ENCODE measurements at places on chromosomes 3 and 15. TPM values are rescaled to one million over a fixed set of nuclear protein-coding genes. Genes with fewer than 3 reads are reported as not detected.

Gene SLC24A5
- not detected for polyA plus RNA-seq

Gene HCLS1
- 0.53 TPM for polyA plus RNA-seq

- DNase-seq = no peak
Observed at GRCh38 chr3:64055076-64055475, 31.8 kb upstream of the PSMD6 start.

- DNase-seq = no peak
Observed at GRCh38 chr3:190442240-190442639, 7.5 kb downstream of the TMEM207 start.

GRCh38 chr3:131561511-131561910 lies 58.7 kb upstream of the MRPL3 start:
- DNase-seq = no peak

Gene CERS3
- 0.62 TPM for polyA plus RNA-seq

DNA sequence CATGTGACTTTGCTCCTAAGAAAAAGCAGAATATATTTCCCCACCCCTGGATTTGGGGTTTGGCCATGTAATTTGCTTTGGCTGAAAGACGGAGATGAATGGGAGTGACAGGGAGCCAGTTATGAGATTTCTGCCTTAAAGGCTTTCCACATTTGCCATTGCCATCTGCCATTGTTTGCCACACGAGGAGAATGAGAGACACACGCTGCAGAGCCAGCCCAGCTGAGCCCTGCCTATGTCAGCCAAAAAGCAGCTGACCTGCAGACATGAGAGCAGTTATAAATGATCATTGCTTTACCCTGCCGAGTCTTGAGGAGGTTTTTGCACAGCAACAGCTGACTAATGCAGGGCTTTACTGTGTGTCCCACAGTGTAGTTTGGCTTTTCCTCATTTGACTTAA lies 40.6 kb upstream of the RFTN1 start:
- no peak for DNase-seq

Gene LDHAL6B
- polyA plus RNA-seq = not detected

Data from H1 (cell line).